ENCODE measurements at places on chromosomes 12 and 14.
A peak's percentile ranks its signal among the peaks of the same experiment; 100 is the strongest.

- no peak for DNase-seq
Observed at GRCh38 chr12:104569346-104570173, 112.8 kb downstream of the CHST11 start.

DNA sequence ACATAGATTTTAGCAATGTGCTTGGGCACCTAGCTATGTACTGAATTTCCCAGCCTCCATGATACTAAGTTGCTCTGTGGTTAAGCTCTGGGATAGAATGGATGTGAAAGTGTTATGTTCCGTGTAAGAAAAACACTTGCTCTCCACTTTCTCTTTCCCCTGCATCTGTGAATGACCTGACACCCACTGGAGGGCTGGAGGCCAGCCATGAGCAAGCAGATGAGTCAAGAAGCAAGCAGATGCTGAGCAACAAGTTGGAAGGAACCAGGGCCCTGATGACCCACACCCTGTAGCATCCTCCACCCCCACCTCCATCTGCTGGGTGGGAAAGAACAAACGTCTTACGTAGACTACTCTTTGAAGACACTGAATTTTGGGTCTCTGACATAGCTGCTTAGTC is 56.6 kb downstream of the EID3 start:
- no peak for DNase-seq

DNA sequence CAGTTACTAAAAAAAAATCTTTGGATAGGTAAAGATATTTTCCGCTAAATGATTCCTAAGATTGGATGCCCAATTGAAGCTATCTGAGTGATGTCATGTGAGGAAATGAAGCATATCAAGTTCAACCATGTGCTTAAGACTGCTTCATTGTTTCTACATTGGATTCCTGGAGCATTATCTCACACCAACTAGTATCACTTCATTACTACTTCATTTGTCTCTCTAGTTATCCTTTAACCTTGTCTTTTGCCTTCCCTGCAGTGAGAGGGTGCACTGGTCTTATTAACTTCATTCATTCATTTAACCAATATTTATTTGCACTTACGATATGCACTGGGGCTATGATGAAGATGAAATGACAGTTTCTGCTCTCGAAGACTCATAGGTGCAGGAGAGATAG is 198.1 kb downstream of the SLC38A4 start:
- DNase-seq, result no peak

DNA sequence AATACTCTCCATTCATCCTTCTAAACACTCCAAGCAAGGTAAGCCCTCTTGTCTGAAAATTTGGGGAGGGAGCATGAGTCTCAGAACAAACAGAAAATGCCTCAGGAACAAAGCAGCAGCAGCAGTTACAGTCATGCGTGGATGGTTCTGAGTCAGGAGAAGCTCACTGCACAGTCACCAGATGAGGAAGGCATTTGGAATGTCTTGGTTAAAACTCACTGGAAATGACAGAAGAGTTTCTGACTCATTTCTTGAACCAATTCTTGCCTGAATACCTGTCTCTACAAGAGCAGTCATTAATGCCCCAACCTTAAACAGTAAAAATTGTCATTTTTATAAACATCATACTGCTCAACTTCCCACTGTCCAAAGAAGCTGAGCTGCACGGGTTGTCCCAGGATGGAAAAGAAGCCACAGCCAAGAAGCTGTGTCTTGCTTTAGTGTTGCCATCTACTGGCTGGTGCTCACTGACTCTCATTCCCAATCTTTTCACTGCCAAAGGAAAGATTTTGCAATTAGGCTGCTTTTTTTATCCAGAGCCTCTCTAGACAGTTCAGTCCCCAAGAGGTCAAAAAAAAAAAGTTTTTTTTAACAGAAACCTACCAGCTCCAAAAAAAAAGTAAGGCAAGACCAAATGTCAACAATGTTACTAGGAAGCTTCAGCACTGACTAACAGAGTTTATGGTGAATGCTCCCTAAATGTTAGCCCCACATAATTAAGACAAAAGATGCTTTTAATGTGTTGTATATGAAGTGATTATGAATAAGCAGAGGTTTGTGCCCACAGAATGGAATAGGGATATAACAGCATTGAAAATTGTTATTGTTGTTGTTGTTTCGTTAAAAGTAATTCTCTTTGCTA is 40.4 kb downstream of the KICS2 start:
- DNase-seq, result peak; percentile 87

DNA sequence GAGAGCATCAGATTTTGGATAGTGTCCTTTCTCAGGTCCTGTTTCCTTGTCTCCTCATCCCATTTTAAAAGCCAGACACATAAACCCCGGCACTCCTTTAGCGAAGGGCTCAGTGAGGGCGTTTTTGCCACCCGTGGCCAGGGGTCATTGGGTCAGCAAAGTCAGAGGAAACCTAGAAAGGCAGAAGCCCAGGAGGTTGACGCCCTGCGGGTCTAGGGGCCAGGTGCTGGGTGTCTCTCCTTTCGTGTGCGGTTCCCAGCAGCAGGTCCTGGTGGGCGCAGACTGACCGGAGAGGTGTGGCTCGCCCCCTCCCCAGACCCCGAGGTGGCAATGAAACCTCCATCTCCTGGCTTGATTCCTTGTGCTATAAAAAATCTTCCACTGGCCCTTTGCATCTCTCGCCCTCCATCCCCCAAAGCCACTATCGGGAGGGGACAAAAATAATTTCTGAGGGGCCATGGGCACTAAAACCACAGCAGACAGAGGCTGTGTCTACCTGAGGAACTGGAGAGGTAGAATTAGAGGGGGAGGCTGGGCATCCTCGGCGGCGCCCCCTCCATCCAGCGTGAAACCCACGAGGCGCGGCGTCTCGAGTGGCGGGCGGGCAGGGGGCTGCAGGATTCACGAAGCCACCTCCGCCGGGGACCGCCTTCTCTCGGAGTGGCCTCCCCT is 858 bp upstream of the FRMD6 start:
- DNase-seq, result no peak

GRCh38 chr12:111353026-111353425 is 15.9 kb downstream of the PHETA1 start:
- no peak for DNase-seq

- no peak for DNase-seq
Observed at GRCh38 chr14:99575043-99576023, 28.7 kb downstream of the CCDC85C start.

GRCh38 chr12:89709995-89710872 is 1.6 kb upstream of the ATP2B1 start:
- no peak for DNase-seq

GRCh38 chr12:94435511-94435927 is 24.1 kb downstream of the CEP83 start:
- DNase-seq, result no peak

DNA sequence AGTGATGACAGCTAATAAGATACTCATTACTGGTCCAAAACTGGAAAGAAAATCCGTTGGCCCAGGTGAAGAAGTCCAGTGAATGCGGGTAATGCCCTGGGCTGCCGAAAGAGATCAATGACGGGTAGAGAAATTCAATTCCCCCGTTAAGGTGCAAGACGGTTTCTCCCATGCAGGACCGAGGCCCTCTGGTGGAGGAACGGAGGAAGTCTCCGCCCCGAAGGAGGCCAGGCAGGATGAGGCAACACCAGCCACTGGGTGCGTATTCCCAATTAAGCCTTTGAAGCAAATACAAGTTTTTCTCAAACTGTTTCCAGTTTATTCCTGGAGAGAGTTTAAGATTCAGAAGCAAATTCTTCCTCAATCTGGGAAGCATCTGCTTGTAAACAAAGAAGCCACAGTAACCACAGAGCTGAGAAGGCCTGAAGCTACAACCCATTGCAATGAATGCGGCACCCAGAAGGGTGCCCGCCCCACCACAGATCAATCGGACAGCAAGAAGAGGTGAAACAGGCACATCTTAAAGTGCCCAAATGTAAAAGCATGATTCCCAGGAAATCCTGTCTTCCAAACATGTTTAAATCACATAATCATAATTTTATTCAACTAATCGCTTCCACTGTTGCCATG is 118.5 kb downstream of the TTC7B start:
- peak; percentile 44 for DNase-seq

DNA sequence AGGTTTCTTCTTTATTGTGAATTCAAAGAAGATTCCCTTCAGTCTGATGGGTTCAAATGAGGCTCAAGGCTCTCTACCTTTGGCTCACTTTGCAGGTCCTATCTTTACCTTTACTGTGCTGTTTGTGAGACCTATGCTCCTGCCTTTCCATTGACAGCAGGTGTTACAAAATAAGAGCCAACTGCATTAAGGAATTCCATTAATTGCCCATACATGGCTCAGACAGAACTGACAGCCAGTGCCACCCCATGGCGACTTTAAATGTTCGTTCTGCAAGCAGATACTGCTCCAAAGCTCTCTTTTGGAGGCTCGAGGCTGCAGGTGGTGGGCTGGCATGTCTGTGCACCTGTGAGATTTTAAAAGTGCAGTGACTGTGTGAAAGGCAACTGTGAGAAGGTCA is 44.7 kb downstream of the RBM19 start:
- DNase-seq, result no peak

DNA sequence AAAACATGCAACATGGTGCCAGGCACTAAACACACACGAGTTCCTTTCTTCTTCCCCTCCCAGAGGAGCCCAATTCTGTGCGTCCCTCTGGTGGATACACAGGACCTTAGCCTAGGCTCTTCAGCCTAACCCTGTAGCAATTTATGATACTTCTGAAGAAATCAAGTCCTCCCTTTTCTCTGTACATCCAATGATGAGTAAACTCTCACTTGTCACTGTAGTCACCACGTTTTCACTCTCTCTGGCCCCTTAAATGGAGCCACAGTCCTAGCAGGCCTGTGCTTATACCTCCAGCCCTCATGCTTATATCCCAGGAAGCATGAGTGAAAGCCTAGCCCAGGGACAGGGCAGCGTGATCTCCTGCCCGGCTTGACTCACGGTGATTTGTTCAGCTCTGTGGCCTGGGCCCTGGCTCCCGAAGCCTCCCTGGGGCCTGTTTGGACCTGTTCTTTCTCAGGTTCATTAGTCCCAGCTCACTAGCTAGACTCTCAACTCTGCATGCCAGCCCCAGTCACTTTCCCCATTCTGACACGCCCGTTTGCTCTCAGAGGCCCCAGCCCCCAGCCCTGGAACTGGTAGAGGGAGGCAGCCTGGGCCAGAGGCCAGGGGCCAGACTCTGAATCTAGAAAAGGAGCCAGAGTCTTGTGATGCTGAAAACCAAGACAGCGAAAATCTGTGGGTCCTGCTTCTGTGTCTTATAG is 24.1 kb upstream of the PLEKHG3 start:
- DNase-seq, result no peak

GRCh38 chr14:74578479-74578878 is 33.6 kb downstream of the LTBP2 start:
- DNase-seq, result no peak

DNA sequence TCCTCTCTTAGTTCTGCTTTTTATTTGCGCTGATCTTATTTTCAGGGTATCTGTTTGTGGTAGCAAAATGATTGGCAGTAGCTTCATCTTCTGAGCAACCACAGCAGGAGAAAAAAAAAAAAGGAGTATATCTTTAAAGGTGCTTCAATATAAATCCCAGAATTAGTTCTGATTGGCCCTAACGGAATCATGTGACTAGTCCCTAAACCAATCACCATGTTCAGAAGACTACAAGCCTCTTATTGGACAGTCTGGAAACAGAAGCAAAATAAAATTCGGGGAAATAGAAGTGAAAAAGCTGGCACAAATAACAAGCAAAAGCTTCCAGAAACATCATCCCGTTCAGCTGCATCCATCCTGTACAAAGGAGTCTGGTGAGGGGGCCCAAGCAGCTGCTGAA is 49.9 kb upstream of the PTPRO start:
- DNase-seq, result no peak

GRCh38 chr12:28955491-28955890 is 193.6 kb upstream of the FAR2 start:
- no peak for DNase-seq

- no peak for DNase-seq
Observed at GRCh38 chr14:74609721-74610120, 2.3 kb downstream of the LTBP2 start.

DNA sequence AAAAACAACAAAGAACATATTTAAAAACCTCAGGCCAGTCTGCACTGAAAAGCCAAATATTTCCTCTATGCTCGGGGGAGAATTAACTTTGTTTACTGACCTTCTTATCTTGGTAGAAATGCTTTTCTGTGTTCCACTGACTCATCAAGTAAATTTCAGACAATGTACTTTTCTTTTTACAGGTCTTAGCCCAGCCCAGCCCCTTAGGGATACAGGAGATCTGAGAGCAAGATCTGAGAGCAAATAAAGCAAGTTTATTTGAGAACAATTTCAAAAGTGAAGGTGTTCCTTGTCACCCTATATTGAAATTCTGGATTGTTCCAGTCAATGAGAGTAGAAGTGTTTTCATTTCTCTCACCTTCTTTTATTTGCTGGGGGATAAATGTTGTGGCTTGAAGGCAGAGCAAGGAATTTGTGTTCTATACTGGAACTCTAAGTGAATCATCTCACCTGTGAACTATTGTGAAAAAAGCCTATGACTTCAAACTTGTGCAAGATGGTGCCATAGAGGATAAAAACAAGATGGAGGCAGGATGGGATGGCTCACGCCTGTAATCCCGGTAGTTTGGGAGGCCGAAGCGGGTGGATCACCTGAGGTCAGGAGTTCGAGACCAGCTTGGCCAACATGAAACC is 7.9 kb upstream of the GPRC5A start:
- DNase-seq, result no peak

- DNase-seq, result no peak
Observed at GRCh38 chr14:29007990-29008389, 241.4 kb downstream of the FOXG1 start.

DNA sequence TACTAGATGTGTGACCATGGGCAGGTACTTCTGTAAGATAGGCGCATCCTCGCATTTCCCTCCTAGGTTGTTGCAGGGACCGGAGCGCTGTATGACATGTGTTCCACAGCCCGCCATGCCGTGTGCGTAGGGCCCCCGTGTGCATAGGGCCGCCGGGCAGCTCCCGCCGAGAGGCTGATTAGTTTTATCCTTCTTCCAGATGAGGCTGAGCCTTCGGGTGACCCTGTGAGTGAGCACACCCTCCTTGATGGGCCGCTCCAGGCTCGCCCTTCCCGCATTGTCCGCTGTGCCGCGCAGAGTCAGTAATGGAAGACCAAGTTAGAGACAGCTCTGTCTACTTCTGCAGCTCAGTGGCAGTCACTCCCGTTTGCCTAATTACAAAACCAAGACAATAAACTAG is 72.9 kb upstream of the DYNC1H1 start:
- DNase-seq, result no peak

GRCh38 chr12:76106631-76107030 is 22.1 kb upstream of the NAP1L1 start:
- DNase-seq, result no peak

GRCh38 chr14:105479431-105480158 is 5.0 kb downstream of the CRIP2 start:
- no peak for DNase-seq

Data from skeletal muscle cell (primary cell).